ENCODE measurements at places on chromosomes 2 and 18.

- DNase-seq: peak; percentile 31
Measured at GRCh38 chr2:190182071-190182524, 119.6 kb upstream of the MSTN start.

DNA sequence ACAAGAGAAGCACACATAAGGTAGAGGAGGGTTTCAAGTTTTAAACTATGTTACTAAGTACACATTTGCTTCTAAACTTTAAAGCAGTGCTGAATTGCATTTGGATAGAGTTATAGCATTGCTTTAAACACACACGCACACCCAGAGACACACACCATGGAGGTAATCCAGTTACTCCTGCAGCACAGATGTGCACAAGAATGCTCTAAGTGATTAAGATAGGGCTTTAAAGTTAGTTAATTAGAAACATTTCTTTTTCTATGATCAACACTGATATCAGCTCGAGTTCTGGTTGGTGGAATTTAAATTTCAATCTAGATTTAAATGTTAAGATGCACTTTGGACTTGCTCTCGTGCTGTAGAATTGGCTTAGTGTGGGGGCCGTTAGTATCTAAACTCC lies 492.3 kb downstream of the ZEB2 start:
- no peak for DNase-seq

GRCh38 chr2:215290980-215291599 lies 20.8 kb upstream of the ATIC start:
- no peak for DNase-seq

DNA sequence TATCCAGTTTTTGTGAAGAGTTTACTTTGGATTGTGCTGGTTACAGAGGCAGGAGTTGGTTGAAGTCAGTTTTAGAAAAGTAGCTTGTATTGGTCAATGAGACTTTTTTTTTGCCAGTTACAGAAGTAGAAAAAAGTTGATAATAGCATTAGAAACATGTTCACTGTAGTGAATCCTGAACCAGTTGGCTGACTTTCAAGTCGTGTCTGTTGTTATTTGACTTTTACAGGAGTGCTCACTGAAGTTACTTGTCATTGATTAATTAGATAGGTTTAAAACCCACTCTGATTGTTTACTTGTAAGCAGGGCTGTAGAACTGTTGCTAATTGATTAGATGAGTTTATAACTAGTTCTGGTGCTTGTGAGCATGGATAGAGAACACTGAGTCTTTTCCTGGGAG lies 312.0 kb upstream of the VWC2L start:
- no peak for DNase-seq

DNA sequence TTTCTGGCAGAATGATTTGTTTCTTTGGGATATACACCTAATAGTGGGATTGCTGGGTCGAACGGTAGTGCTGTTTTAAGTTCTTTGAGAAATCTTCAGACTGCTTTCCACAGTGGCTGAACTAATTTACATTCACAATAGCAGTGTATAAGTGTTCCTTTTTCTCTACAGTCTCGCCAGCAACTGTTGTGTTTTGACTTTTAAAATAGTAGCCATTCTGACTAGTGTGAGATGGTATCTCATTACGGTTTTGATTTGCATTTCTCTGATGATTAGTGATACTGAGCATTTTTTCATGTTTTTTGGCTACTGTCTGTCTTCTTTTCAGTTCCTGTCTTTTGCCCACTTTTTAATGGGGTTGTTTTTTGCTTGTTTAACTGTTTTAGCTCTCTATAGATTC lies 306.2 kb downstream of the KIAA1328 start:
- no peak for DNase-seq

GRCh38 chr18:32114293-32114942 lies 22.7 kb downstream of the RNF138 start:
- DNase-seq: no peak

DNA sequence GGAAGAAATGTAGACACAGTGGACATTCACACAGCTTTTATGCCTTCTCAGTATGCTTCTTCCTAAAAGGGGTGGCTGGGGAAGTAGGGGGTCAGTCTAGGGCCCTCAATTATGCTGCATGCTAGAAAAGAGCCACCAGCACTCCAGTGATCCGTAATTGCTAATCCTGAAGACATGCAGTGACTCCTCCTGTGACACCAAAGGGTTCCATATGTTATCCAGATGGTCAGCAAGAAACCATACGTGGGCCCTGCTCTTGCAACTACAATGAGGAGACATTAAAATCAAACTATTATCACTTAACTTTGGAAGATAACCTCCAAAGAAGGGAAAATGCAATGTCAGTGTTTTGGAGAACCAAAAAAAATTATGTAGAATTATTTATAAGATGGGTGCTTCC lies 143.4 kb upstream of the LYPD1 start:
- DNase-seq: no peak

DNA sequence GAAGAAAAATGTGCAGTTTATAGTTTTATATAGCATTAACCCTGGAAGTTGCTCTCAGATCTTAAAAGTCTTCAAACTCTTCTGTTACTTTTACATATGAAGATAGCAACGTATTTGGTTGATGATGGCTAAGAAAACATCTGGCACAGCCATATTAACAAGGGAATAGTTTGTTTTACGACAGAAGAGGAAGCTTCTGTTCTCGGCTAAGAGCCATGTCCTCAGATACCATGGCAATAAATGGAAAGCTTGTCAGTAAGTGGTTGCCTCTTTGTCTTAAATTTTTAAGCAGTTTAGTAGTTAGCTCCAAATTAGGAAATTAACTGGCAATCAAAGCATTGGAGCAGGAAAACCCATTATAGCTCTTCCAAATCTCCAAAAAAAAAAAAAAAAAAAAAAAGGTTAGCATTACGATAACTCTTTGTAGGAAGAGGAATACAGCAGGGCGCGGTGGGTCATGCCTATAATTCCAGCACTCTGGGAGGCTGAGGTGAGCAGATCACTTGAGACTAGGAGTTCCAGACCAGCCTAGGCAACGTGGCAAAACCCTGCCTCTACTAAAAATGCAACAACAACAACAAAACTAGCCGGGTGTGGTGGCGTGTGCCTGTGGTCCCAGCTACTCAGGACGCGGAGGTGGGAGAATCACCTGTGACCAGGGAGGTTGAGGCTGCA lies 4.5 kb upstream of the STON1 start:
- no peak for DNase-seq

GRCh38 chr18:44465381-44465841 lies 215.3 kb upstream of the SETBP1 start:
- DNase-seq: no peak

- peak; percentile 39 for DNase-seq
Measured at GRCh38 chr2:119823734-119824334, 64.1 kb downstream of the PTPN4 start.

DNA sequence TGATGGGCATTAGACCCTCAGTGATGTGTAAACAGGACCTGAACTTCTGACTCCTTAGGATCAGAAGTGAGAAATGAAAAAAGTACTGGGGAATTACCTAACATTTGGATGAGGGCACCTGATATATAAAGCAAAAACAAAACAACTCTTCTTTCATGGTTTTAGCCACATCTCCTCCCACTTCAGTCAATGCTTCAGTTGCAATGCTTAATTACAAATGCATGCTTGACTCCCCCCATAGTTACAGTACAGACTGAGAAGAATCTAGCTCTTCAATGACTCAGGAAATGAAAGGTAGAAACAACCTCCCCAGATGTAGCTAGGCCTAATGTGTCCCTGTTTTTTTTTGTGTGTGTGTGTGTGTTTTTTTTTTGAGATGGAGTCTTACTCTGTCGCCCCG lies 276.8 kb upstream of the POU3F3 start:
- DNase-seq: no peak

DNA sequence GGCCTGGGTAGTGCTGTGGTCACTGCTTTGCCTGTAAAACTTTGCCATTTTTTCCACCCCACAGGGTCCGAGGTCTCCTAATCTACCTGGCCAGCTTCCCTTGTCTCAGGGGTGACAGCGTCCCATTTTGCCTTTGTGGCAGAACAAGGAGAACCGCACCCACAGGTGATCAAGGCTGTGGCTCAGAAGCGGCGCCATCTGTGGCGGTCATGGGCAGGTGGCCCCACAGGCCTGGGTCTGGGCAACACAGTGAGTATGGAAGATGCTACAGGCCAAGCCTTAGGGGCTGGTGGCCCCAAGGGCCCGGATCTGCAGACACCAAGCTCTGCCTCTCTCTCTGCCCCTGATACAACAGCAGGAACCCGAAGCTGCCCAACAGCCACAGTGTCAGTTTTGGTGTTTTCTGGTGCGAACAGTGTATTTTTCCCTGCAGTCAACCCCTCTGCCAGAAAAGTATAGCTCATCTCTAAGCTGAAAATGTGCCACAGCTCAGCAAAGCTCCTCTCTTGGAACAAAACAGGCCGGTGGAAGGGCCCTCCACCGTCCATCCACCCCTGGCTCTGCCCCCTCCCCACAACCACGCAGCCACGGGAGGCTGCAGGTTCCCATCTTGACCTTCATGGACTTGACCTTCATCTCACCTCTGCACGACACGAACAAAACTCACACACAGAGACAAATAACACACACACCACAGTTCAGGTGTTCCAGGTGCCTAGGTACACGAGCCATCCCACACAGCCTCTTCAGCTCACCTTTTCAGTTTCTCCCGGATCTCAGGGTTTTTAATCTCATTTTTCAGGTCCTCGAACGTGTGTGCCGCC lies 96.7 kb downstream of the PXDN start:
- DNase-seq: no peak

DNA sequence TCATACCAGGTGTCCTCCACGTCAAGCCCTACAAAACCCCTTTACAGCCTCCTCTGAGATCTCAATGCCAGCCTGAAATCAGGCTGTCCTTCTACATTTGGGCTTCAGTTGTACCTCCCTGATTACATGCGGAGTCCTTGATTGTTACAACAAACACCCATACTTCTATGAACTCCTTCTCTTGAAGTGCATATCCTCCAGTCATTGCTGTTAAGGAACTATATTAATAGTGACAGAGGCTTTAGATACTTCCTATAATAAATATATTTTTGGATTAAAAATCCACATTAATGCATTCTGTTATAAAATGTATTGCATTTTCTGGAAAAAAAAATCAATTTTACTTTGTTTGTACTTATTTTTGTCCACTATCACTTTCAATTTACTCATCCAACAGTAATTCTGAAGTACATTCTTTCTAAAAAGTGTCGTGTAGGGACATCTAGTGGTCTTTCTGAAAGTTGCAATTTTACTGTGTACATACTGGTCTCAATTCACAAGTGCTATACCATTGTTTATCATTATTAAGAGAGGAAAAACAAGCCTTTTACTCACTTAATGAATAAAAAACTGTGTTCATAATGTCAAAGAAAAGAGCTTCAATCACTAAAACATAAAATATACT lies 316.4 kb downstream of the DSEL start:
- DNase-seq: peak; percentile 20

DNA sequence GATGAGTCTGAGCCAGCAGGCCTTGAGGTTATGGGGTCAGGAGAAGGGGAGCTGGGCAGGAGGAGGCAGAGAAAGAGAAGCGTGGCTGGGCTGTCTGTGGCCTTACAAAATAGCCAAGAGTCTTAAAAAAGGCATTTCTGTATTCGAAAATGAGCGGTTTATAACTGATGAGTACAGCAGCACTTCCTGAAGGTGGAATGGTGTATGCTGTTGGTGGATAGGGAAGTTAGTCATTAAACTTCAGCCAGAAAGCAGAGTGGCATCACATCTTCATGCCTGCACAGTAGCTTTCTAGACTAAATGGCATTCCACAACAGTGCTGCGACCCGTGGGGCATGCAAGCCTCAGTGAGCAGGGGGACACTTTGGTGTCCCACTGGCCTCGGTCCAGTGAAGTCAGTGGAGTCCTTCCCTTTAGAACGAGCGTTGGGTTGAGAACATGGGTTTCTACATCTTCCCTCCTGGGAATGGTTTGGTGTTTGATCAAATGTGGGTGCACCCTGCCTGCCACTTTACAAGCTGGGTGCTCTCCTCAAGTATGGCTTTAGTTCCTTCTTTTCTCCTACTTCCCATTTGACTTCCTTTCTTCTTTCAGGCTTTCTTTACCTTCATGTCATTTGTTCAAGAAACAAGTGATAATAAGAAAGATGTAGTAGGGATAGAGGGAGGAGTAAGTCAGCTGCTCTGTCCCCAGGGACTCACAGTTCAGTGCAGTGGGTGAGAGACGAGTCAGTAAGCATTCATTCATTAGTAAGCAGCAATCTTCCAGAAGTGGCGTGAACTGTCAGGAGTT lies 96.3 kb downstream of the ARMC9 start:
- DNase-seq: no peak

GRCh38 chr2:44943693-44944101 lies 2.2 kb downstream of the SIX3 start:
- no peak for DNase-seq

- DNase-seq: no peak
Measured at GRCh38 chr2:107235491-107236254, 349.7 kb upstream of the ST6GAL2 start.

GRCh38 chr2:199851883-199852282 lies 891 bp upstream of the FTCDNL1 start:
- DNase-seq: no peak

- no peak for DNase-seq
Measured at GRCh38 chr2:238009563-238009962, 42.7 kb downstream of the UBE2F start.

- DNase-seq: no peak
Measured at GRCh38 chr2:192029089-192029488, 165.6 kb downstream of the TMEFF2 start.

GRCh38 chr2:83051538-83052170 lies 1407.4 kb downstream of the SUCLG1 start:
- no peak for DNase-seq

GRCh38 chr18:24649571-24649970 lies 189.1 kb downstream of the HRH4 start:
- DNase-seq: no peak

DNA sequence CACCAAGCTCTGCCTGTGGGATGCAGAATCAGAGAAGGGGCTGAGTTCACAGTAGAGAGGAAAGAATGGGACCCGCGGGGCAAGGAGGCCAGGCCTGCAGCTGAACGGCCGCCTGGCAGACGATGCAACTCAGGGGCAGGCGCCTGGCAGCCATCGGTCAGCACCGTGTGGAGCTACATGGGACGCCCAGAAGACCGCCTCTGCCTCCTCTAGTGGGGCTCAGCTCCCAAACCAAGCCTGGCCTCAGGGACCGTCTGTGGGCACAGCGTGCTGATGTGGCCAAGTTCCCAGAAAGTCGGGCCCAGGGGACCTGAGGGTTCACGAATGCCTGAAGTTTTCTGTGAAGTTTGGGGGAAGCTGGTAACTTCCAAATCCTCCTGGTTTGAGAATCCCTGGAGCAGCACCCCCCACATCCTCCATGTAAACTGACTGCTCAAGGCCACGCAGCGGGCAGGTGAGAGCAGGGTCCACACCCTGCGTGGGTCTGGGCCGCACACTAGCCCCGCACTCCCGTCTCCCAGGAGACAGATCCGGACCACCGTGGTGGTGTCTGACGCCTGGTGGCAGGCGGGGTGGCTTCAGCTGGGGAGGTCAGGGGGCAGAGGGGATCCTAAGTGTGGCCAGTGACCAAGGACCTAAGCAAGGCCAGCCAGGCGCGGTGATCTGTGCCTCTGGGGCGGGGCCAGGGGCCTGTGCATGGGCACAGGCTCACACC lies 14.6 kb downstream of the SNORC start:
- no peak for DNase-seq

DNA sequence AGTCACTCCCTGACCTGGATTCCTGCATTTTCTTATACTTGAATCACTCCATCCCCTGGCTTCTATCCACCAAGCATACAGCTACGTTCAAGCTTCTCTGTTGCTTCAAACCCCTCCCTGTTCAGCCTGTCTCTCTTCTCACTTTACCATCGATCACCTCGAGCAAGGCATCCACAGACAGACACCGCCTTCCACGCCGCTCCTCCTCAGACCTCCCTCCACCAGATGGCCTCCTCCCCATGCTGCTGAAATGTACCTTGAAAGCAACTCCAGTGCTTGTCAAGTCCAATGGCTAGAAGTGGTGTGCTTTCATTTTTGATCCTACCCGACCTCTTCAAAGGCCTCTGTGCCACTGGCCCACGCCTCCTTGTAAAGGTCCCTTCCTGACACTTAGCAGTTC lies 131.3 kb upstream of the ACAA2 start:
- DNase-seq: no peak

All from hematopoietic multipotent progenitor cell treated with erythropoietin and hydrocortisone succinate and interleukin-3 and kit ligand, for 15 days (in vitro differentiated cells).